Stimulated activated CD8-positive, alpha-beta memory T cell treated with anti-CD3 and anti-CD28 coated beads, Interleukin-7, amount 100 ng/mL, for 1 hour (primary cell): ENCODE measurements at places on chromosomes 1 and 21.

DNA sequence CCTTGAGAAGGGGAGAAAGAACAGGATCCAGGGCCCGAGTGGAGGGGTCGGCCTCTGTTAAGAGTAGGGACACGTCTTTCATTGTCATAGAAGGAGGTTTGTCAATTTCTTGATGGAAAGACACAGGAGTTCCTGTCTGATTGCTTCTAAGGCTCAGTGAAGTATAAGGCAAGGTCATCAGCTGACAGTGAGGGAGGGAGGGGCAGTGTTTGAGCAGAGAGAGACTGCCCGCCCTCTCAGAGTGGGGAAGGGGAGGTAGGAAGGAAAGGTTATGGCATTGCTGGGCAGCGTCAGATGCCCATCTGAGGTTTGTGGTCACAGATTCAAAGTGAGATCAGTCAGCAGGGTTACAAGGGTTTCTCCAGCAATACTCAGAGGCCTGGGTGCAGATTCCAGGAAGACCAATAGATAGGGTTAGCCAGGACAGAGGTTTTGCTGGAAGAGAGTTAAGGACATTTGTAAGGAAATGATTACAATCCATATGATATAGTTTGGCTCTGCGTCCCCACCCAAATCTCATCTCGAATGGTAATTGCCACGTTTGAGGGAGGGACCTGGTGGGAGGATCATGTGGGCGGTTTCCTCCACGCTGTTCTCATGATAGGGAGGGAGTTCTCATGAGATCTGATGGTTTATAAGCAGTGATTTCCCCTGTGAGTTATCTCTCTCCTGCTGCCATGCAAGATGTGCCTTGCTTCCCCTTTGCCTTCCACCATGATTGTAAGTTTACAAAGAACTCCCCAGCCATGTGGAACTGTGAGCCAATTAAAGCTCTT lies 127.2 kb upstream of the GJB5 start:
- DNase-seq = no peak

DNA sequence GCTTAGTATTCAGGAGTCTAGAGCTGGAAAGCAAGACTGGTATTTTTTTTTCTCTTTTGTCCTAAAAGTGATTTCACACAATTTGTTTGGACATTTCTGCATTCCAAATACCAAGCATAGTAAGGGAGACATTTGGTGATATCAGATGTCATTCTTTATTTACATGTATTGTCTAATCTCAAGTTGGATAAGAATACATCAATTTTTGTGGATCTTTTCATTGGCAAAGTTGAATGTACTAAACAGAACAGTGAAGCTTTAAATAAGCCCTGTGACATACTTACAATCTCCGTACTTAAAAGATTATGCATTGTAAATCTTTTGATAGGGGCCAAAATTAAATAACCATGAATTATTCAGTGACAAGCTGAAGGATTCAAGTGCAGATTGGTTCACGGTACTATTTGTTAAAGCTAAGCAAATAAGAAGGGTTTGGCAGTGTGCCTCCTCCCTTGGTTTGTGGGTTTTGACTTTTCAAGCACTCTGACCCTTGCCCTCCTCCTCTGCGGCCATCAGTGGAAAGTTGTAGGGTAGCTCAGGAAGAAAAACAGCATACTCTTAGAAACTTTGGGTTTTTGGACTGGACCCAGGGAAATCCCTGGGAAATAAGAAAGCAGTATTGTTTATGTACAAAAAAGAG lies 663.7 kb downstream of the ADGRL2 start:
- DNase-seq = no peak

DNA sequence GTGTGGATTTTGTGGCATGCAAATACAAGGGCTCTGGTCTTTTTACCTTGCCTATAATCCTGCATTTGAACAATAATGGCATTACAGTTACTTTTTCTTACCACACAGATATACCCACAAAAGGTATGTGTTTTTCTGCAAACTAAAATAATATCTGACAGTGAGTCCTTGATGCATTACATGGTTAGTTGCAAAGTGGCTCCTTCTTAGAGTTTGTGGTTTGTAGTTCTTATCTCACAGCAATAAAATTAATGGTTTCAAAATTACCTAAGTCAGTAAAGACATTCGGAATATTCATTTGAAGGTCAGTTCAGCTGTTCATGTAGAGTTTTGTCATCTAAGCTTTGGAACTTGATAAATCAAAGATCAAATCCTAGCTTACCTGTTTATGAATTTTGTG lies 43.5 kb downstream of the SNX7 start:
- DNase-seq = no peak

- no peak for DNase-seq
Observed at GRCh38 chr1:43405219-43405875, 15.6 kb downstream of the SZT2 start.

GRCh38 chr1:48767975-48768510 lies 8.6 kb downstream of the BEND5 start:
- DNase-seq = no peak

DNA sequence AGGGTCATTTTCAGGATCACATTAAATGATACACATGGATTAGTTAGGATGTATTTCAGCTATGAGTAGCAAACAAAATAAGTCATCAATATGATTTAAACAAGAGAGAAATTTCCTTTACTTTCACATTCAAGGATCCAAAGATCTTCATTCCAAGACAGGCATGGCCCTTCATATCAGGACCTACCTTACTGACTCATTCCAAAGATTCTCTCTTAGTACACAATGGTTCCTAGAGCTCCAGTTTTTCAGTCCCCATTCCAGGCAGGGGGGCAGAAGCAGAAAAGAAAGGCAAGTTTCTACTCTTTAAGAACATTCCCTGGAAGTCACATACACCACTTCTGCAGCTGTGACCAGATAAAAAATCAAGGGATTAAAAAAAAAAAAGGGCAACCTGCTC lies 23.7 kb downstream of the RGS2 start:
- DNase-seq = no peak

GRCh38 chr1:60133000-60133673 lies 59.6 kb upstream of the C1orf87 start:
- DNase-seq = no peak

- DNase-seq = peak; percentile 48
Observed at GRCh38 chr1:31760471-31761470, 3.4 kb downstream of the ADGRB2 start.
